Progenitor cell of endocrine pancreas (in vitro differentiated cells): ENCODE measurements at places on chromosomes 2 and 18. TPM values are rescaled to one million over a fixed set of nuclear protein-coding genes. Genes with fewer than 3 reads are reported as not detected.
A peak's percentile ranks its signal among the peaks of the same experiment; 100 is the strongest.

GRCh38 chr2:98892871-98893270 lies 43.2 kb downstream of the CRACDL start:
- DNase-seq = no peak

DNA sequence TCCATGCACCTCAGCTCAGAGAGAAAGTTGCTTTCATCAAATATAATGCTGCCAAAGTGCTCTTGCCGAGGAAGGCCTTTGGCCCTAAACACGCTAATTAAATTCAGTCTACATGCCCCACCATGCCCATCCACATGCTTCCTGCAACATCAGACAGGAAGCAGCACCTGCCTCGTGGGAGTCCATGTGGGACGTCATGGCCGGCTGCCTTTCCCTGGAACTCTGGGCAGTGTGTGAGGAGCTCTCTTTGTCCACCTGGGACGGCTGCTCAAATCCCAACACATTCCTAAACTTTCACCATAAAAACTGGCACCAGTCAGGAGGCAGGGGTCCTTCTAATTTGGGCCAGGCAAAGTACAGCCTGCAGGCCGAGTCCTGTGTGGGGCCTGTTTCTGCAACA lies 23.1 kb downstream of the FAM178B start:
- no peak for DNase-seq

ALLC gene
- 0.16 TPM in 1 of 2 replicates, not detected in the other for total RNA-seq

DNA sequence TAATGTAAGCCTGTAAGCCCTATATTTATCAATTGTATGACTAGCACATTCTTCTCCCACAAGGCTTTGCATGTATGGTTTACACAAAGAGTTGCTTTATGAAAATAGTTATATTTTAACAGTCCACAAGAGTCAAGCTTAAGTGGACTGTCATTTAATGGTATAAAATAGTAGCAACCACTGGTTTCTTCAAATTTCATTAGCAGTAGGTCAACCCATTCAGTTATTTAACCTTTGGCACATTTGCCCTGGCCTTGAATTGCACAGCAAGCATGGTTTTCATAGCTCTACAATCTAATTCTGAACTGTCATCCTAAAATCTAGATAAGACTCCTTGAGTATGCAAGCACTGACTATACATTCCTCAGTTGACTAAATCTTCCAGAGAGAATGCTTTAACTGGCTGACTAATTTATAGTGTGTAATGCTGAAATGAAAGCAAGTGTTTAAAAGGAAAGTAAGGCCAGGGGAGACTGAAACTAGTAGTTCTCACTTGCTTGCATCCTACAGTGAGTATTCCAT lies 1.8 kb downstream of the DPP4 start:
- DNase-seq = no peak

- DNase-seq = no peak
Measured at GRCh38 chr18:48355276-48356115, 53.7 kb downstream of the ZBTB7C start.

DNA sequence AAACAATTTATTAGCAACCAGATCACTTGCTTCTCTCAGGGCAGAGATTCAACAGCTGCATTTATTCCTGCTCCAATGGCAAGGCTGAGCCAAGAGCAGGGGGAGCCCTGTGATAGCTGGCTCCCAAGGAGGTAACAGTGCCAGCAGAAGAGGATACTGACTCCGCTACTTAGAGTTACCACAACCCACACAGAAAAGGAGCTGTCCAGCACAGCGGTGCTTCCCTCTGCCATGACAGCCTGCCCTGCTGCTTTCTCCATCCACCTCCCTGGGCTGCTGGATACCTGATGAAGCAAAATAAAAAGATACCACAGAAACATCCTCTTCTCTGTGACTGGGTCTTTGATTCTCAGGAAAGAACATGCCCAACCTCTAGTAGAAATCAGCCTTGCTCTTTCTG lies 467.2 kb downstream of the LRRTM4 start:
- DNase-seq = peak; percentile 13

DNA sequence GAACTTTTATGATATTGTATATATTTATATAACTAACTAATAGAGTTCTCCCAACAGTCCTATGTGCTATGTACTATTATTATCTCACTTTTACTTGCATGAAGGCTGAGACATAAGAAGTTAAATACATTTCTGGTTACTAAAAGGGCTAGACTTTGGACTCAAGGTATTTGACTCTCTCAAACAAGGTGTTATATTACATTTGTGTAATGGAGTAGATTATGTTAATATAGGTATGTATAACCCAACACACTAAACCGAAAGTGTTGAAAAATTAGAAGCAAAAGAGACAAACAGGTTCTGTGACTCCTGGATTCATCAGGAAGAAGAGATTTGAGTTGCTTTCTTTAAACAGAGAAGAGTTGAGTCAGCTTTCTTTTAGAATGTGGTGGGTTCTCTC lies 733.6 kb upstream of the ZEB2 start:
- no peak for DNase-seq

CD8B2 gene
- not detected in 2 replicates for total RNA-seq

OSR1 gene
- 10.3 and 10.7 TPM in 2 replicates for total RNA-seq

NEU4 gene
- total RNA-seq = 1.3 and 1.4 TPM in 2 replicates

CHRNG gene
- 0.42 TPM in 1 of 2 replicates, not detected in the other for total RNA-seq

- no peak for DNase-seq
Measured at GRCh38 chr2:9215680-9216079, 9.1 kb downstream of the ASAP2 start.

DNA sequence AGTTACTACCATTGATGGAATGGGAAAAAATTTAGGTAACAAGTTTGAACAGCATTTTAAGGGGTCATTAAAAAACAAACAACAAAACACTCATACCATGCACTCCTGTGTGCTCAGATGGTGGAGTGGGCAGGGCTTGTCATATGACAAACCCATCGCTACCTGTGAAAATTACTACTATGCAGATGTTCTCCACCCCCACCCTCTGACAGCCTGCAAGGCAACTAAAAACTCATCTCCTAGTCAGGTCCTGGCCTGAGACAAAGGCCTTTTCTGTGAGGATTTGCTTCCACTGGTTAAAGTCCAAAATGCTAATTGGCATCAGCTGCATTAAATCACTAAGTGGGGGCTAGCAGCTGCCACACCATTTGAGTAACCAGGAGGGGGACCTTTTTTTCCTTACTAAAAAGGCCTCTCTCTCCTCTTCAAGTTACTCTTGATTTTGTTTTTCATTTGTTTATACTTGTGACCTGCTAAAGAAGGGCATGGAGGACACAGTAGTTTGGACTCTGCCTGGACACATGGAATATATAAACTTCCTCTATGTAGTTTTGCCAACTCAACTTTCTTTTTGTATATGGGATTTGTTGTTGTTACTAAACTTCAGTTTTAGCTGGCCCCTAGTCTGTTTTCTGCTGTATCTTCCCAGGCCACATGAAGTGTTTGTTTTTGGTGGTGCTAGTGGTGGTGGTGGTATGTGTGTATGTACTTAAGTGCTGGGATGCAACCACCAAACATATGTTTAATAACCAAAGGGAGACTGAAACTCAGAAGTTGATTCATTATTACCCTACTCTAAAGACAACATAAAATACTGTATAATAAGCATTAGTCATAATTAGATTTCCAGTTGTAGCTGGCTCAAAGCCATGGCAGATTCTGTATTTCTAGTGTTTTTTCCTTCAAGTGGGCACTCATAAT lies 121.3 kb downstream of the MAP4K4 start:
- DNase-seq = no peak

DNA sequence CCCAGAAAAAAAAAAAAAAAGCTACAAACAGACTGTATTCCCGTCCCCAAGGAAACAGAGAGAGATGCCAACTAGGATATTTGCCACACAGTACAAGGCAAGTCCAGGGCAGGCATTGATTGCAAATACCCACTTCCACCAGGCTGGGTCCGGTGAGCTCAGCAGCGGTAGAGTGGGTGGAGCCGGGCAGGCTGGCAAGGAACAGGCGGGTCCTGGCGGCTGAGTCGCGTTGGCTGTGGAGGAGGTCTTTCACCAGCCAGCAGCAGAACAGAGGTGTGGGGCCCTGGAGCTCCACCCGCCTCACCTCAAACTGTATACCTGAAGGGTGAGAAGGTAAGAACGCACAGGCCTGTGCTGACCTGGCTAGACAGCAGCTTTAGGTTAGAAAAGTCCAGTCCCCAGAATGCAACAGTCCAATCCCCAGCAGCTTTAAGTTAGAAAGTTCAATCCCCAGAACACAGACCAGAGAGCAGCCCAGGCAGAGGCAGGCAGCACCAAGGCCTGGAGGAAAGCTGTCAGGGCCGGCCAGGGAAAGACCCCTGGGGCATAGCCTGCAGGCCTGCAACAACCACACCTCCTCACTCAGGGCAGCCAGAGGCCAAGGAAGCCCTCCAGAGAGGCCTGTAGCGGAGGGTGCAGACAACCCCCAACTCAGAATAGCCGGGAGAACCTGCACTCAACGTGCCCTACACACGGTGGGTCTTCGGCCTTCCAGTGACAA lies 21.9 kb upstream of the MTERF4 start:
- DNase-seq = no peak
